Right renal cortex interstitium (tissue), 3 donors: ENCODE measurements at places on chromosomes 1 and 21.

DNA sequence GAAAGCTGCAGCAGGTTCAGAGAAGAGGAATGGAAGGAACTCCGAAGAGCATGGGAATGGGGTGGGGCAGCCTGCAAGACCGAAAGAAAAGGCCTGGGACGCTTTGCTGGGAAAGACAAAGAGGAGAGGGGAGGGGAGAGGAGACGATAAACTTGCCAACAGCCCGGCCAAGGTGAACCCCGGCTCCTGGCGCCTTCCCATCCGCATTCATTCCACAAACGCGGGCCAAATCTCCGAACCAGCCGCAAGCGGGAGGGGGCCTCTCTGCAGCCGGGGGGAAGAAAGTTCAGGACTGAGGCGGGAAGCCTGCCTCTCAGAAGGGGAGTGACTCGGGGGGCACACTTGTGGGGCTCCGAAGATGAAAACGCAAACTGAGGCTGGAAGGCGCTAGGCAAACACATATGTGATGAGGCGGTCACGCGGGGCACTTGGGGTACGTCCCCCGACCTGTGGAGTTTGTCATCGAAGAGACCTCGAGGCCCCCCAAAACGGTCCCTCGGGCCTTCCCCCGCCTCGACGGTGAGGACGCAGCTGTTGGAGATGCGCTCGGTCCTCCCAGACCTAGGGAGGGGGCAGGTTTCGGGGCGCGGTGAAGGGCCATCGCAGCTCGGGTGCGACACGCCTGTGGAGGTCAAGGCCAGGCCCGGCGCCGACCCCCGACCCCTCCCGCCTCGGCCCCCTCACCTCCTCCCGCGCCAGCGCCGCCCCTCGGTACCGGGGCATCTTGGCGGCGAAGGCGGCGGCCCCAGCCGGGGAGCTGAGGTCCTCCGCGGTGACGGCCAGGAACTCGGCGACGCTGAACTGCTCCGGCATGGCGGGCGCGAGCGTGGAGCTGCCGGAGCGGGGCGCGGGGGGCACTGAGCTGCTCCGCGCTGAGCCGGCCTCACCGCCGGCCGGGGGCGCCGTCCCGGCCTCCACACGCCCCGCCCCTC is at the start of gene ASAP3:
Gene ASAP3, minus strand, starts transcription at position 859 of the 932 bp plus-strand sequence. Its CDS starts 46 bp downstream, at position 813.
- DNase-seq, result no peak

DNA sequence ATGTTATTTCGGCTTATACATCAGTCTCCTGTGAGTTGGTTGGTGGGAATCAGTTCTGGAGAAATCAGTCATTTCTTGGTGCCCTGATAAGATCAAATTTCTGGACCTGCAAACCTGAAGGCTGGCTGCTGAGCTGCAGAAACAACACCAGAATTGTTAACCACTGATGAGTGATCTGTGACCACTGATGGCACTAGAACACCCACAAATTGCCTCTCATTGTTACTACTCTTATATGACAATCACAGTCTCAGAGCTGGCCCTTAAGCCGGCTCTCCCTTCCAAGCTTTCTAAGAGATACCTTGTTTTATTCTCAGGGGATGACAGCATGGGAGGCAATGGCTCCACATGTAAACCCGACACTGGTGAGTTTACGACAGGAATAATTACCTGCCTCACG is 1.9 kb downstream of the C1orf162 start:
- DNase-seq, result no peak

DNA sequence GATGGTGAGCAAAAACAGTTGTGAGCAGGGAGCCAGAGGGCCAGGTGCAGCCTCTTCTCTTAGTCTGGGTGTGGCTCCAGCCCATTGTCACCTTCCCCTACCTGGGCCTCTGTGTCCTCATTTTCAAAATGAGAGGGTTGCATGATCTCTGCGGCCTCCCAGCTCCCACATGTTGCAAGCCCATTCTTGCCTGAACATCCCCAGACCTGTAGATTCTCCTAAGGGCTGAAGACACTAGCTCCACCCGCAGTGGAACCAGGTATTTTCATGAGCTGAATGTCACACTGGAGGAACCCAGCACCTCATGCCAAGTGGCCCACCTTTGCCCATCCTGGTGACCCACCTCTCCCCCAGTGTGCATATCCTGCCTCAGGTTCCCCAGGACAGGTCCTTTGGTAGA is 12.3 kb downstream of the IKBKE start:
- DNase-seq, result no peak

- DNase-seq, result no peak
Measured at GRCh38 chr21:46211376-46211775, 17.2 kb downstream of the LSS start.

- no peak for DNase-seq
Measured at GRCh38 chr1:7857985-7858384, 5.1 kb upstream of the UTS2 start.

DNA sequence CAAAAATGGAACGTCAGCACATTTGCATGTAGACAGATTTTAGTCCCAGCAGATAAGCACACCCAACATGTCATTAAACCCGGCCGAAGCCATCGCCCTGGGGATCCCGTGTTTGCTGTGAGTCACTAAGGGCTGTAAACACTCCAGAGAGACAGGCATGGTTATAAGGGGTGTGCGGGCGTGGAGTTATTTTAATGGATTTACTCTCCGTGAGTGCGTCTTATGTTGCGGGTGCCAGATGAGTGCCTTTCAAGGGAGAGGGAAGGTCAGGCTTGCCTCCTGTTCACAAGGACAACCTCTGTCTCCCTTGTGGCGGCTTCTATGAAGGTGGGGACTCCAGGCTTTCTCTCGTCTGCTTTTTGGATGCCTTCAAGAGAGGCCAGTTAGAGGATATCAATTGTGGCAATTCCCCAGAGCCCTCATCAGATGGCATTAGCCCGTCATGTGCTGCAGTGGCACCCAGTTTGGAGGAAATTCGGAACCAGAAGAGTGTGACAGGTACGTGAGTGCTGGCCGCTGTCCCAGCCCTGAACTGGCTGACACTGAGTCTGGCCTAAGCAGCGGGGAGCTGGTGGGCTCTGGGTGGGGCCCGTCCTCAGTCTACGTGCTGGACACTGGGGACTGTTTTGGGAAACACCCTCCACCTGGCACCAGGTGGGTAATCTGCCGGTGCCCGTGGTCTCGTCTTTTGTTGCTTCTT is 223.8 kb upstream of the TMEM51 start:
- no peak for DNase-seq

- DNase-seq, result no peak
Measured at GRCh38 chr1:151828921-151829320, 2.7 kb downstream of the RORC start.

- DNase-seq, result no peak
Measured at GRCh38 chr1:47709872-47710231, 272.0 kb downstream of the FOXD2 start.

- no peak for DNase-seq
Measured at GRCh38 chr1:214402613-214403083, 121.7 kb downstream of the SMYD2 start.

- DNase-seq, result no peak
Measured at GRCh38 chr1:52592637-52593323, 9.4 kb upstream of the GPX7 start.
